ENCODE measurements at places on chromosomes 1 and 21.

- no peak for DNase-seq
These were observed 8.7 kb upstream of the SLC25A24 start for GRCh38 chr1:108208724-108209446.

- no peak for DNase-seq
These were observed 48.2 kb downstream of the SLX9 start for GRCh38 chr21:44987886-44988606.

DNA sequence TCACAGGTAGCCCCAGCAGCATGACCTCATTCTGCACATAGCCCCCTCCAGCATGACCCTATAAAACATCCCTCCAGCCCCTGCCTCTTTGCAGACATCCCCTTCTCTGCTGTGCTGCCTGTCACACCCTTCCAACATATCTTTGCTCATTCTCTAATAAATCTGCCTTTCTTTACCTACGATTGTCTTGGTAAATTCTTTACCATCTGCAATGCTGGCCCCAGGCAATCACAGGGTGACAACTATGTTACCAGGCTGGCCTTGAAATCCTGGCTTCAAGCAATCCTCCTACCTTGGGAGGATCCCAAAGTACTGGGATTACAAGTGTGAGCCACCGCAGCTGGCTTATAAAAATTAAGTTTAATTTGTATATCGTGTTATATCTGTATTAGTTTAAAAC, 134.5 kb downstream of the VAV3 start:
- DNase-seq, result no peak

DNA sequence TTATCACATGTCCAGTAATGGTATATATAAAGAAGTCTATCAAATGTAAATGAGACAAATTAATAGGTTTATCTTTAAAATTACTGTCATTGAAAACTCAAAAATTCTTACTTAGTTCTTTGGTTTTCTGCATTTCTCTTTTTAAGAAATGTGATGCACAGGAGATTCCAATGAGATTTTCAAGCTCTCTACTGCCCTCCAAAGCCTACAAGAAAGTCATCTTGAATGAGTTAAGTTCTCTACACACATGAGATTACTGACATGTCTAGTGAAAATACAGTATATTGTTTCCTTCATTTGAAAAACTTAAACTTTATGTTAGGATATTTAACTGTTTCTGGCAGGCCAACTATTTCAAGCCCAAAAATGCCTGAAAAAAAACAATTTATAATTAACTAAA, 68.8 kb downstream of the ITGB3BP start:
- DNase-seq, result no peak

GRCh38 chr1:164836614-164837018, 277.6 kb downstream of the PBX1 start:
- no peak for DNase-seq

DNA sequence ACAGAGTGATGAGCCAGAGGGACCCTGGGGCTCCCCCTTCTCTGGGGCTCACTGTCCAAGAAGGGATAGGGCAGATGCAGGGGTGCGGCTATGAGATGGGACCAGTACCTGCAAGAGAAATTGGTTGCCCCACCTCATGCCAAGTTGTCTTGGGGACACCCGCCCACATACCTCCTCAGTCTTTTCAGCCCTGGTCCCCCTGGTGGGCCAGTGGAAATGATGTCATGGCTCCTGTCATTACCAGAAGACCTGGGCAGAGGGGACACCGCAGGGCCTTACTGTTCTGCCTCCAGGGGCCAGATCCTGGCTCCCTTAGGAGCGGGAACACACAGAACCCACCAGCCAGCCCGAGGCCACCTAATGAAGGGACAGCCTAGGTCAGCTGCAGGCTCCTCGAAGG, 63.2 kb downstream of the CDK18 start:
- no peak for DNase-seq

GRCh38 chr21:45999581-46000181, 18.1 kb downstream of the COL6A1 start:
- DNase-seq, result no peak

- DNase-seq, result no peak
These were observed 19.8 kb downstream of the CEP104 start for GRCh38 chr1:3837200-3837599.

GRCh38 chr1:94071976-94072375, 49.0 kb downstream of the ABCA4 start:
- DNase-seq, result no peak

GRCh38 chr1:93827128-93827527, 51.9 kb downstream of the DNTTIP2 start:
- no peak for DNase-seq

- no peak for DNase-seq
These were observed 48.7 kb upstream of the COL6A2 start for GRCh38 chr21:46048926-46049889.

- DNase-seq, result no peak
These were observed 330.0 kb downstream of the PTPRC start for GRCh38 chr1:198968866-198969265.

DNA sequence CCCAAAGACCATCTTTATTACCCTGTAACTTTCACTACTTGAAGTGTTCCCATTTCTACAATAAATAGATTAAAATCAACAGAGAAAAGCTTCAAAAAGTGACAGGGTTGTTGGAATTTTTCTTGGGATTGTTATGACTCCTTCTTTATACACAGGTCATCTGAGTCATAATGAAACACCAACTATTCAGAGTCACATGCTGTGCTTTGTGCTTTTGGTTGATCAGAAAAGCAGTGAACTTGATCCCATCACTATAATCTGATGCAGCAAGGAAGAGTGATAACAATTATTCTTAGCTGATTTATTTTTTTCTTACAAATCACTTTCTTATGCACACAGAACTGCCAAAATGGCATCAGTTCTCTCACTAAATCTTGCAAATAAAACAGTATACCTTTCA, 422.9 kb downstream of the PTBP2 start:
- no peak for DNase-seq

DNA sequence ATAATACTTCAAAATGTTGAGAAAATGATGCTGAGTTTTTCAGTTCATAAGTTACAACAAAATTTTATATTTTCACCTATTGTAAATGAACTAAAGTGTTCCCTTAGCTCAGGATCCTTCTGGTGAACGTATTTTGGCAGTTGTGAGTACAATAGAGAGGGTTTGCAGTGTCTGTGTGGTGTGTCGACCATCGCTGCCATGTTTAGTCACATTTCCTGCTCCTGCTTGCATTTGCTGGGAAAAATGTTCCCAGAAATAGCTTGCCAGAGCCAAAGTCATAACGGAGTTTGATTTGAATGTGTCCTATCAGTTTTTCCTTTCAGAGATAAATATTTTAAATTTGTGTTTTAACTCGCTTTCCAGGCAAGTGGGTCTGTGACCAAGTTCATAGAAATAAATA, 117.1 kb upstream of the COL6A1 start:
- DNase-seq, result no peak

GRCh38 chr21:27475363-27475955, 508.6 kb upstream of the ADAMTS5 start:
- no peak for DNase-seq

- DNase-seq, result no peak
These were observed 444.8 kb downstream of the KIF26B start for GRCh38 chr1:245599371-245600174.

- DNase-seq, result no peak
These were observed 2.6 kb downstream of the FNDC5 start for GRCh38 chr1:32868085-32868484.

DNA sequence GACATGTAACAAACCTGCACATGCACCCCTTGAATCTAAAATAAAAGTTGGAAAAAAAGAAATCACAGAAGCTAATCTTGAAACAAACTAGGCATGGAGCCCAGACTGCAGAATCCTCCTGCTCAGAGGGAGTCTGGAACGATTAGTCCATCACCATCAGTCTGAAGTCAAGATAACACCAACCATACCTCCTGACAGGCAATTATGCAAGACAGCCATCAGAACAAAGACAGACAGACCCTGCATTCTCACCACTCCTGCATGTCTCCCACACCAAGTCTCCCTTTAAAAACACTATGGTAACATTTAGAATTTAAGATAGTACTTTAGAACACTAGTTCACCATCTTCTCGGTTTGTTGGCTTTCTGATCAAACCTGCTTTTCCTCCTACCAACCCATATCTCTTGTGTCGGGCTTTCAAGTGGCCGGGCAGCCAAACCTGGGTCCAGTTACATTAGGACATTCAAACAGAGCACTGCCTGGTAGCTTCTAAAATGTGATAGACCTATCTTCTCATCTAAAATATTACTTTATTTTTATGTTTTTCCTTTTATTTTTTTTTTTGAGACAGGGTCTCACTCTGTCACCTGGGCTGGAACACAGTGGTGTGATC, 10.1 kb downstream of the YARS1 start:
- DNase-seq, result no peak

GRCh38 chr1:216466162-216466801, 43.0 kb upstream of the USH2A start:
- DNase-seq, result no peak

DNA sequence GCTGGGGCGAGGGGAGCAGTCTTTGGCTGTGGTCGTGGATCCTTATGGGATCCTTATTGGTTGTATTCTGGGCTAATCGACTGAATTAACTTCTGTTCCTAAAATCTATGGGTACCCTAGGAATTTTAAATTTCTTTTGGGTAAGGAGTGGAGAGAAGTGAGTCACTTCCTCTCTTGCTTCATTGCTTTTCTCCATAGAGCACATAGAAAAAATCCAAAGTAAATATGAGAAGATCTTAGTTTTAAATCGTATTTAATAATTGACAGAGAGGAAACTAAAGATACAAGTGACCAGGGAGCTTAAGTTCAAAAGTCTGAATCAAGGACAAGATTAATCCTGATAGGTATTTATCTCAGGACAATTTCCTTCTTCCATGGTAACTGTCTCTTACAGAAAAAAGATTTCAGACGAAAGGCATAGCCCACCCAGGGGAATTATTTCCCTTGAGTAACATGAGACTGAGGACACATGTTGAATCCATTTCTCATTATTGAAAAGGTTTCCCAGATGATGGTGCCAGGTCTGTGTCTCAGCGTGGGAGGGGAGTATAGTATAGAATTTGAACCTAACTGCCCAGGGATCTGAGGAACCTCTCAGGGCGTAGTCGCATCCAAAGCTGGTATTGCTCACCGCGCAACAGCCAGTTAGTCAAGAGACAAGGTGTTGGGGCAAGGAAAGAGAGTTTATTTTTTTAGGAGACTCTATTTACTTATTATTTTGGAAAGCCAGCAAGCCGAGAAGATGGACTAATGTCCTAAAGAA, 28.7 kb upstream of the FASLG start:
- no peak for DNase-seq

- no peak for DNase-seq
These were observed 316.8 kb downstream of the PTBP2 start for GRCh38 chr1:97038410-97038809.

DNA sequence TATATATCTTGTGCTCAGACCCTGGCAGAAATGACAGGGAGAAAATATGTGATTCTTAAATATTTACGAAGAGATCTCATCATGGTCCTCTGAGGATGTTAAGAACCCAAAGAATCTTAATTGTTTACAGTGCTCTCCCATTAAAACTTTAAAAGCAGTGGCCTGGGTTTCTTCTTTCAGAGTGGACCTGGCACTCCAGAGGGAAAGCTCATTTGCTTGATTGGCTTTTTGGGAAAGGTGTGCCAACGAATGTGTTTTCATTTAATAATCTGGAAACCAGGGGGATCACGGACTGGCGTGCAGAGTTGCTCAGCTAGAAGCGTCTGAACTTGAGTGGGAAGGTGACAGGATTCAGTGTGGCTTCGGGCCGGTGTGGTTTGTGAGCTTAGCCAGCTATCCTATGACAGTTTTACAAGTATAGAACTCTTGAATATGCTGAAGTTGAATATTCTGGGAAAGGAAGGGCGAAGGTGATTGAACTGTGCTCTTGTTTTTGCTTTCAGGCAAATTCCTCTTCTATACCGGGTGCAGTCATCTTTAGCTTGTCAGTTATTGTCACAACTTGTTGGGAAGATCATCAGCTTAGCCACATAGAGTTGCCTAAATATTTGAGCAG, 154.8 kb downstream of the C1orf21 start:
- no peak for DNase-seq

DNA sequence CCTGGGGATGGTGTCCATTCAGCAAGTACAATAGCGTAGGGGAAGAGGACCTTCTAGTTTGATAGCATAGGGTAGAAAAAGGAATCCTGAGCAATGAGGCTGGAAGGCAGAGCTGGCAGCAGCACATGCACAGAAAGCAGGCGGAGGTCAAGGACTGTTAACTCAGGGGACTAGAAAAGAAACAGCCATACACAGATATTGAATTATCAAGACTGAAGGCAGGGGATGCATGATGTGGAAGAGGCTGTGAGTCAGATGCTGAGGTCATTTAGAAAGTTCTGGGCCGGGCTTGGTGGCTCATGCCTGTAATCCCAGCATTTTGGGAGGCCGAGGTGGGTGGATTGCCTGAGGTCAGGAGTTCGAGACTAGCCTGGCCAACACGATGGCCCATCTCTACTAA, 65.6 kb downstream of the OPTC start:
- no peak for DNase-seq

DNA sequence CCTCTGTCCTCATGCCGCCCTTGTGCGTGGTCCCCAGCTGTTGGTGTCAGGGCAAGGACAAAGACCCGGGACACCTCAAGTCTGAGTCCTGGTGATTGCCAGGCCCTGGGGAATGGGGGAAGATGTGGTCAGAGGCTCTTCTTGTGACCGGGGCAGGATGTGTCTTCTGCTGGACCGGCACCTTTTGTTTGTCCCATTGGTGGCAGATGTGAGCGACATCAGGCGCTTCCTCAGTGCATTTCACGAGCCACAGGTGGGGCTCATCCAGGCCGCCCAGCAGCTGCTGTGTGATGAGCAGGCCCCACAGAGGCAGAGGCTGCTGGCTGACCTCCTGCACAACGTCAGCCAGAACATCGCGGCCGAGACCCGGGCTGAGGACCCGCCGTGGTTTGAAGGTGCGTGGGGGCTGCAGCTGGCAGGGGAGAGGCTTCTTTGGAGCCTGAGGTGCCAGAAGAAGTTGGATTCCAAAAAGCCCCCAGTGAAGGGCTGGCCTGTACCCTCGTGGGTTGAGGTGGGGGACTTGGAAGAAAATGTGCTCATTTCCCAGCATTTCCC, 8.4 kb downstream of the DFFB start:
- DNase-seq, result no peak

- DNase-seq, result no peak
These were observed 7.3 kb downstream of the SLC44A3 start for GRCh38 chr1:94827434-94827833.

GRCh38 chr1:162222014-162222413, 152.5 kb downstream of the NOS1AP start:
- no peak for DNase-seq

DNA sequence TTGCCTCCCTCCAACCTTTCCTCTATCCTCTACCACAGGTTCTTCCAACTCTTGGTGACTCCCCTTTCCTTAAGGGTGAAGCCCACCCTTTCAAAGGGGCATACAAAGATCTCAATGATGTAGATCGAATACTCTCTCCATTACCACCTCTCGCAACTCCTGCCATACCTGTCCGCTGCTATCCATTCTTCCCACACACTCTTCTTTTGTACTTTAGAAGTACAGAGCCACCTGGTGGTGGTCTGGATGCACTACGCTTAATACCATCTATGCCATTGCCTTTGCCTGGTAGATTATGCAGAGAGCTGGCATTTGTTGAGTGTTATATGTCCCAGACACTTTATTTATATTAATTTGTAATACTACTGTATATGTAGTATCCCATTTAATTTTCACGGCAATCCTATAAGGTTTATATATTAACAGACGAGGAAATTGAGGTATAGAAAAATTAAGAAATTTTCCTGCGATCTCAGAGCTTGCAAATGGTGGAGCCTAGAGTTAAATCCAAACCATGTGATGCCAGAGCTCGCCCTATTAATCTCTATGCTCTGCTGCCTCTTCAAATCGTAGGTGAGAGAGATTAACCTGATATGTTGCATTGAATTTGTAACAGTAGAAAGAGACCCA, 22.9 kb downstream of the TSHB start:
- peak; percentile 56 for DNase-seq
